ENCODE measurements at places on chromosomes 12 and 14.

DNA sequence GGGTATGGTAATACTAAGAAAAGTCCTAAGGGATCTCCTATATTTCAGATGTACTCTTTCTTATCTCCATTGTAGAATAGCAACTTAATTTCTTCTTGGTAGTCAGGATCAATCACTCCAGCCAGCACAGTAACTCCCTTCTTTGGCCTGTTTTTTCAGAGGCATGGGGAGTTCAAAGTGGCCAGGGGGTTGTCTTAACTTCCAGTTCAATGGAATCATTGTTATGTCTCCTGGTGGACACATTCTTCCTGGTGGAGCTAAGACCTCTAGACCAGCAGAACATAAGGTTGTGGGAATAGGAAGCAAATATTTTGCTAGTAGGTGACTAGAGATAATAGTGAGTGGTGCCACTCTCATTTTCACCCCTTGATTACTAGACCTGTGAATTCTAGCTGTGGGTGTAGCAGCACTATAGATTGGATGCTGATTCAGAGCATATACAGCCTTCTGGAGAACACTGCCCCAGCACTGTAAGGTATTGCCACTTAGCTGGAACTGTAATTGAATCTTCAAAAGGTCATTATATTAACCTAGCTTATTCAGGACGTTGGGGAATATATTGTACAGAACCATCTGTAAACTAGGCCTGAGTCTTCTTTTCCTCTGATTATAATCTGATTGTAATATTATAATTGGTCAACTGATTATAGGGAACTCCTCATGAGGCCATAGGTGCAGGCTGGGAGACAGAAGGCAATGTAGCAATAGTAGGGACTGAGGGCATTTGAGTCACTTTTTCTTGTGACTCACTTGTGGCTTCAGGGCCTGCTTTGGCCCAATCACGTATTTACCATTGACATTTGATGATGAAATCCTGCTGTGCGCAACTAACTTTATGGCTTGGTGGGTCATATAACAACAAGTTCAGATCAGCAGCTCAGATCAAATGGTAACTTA is 60.2 kb upstream of the ATP2B1 start:
- DNase-seq = no peak

GRCh38 chr12:78952552-78952929 is 88.0 kb downstream of the SYT1 start:
- no peak for DNase-seq

DNA sequence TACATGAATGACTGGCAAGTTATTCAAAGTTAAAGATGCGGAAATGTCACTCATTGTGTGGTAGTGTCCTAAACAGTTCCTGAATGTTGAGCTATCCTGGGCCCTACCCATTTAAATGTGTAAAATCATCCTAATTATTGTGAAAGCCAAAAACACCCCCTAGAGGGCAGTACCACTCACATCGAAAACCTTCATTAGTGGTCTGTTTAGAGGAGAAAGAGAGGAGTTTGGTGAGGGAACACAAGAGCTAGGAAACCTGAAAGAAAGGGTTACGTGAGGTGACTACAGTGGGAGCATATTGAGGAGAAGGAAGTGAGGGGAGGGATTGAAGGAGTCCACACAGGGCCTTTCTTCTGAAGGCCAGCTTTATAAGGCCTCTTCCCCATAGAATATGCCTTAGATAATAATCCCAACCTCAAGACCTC is 2.5 kb upstream of the TEP1 start:
- peak; percentile 15 for DNase-seq

DNA sequence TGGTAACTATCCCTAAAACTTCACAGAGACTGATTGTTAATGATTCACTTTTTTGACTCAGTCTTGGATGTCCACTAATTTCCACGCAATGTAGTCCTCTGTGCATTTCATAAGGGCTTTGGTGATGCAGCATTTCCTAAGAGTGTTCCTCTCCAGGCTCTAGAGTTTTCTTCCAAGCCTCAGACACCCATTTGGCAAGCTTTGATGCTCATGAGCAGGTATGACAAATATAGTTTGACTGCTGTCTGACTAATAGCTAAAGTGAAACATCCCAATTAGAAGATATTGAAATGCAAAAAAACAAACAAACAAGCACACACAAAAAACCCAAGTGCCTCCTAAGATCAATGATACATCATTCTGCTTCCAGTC is 1.5 kb upstream of the VAMP1 start:
- DNase-seq = no peak

GRCh38 chr14:69582212-69582611 is 7.5 kb upstream of the CCDC177 start:
- no peak for DNase-seq

GRCh38 chr12:115617391-115617790 is 660.1 kb downstream of the MED13L start:
- no peak for DNase-seq

- DNase-seq = no peak
These were observed 104.6 kb downstream of the EFCAB11 start for GRCh38 chr14:89849931-89850330.

- DNase-seq = no peak
These were observed 18.5 kb upstream of the KRT80 start for GRCh38 chr12:52210186-52210924.

- no peak for DNase-seq
These were observed 785 bp upstream of the LHX5 start for GRCh38 chr12:113472191-113473121.

DNA sequence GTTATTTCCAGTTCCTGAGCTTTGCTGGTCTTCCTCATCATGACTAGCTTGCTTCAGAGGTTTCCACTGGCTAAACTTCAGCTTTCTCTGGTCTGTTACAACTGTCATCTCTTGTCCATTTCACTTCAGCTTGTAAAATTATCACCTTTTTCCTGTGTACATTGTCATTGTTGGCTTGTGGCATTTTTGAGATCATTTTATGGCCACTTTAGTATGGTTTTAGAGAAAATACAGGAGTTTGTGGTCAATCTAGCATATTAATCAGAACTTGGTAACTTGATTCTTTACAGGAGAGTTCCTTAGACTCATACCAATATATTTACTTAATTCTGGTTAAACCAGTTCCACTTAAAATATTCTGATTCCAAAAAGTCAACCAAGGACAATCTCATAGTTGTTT is 235.9 kb upstream of the KITLG start:
- no peak for DNase-seq

DNA sequence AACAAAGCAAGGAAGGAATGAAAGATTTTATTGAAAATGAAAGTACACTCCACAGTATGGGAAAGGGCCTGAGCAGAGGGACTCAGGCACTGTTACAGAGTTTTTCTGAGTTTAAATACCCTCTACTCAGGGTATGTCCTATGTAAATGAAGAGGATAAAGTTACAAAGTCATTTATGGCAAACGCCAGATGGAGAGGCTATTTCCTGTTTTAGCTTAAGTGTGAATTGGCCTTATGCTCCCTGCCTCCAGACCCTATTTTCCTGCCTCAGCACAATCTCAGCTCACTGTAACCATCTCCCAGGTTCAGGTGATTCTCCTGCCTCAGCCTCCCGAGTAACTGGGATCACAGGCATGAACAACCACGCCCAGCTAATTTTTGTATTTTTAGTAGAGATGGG is 6.8 kb upstream of the PHC1 start:
- DNase-seq = no peak

- no peak for DNase-seq
These were observed 97.2 kb downstream of the LGMN start for GRCh38 chr14:92651106-92651757.
